ENCODE measurements at places on chromosomes 7 and 10.
A peak's percentile ranks its signal among the peaks of the same experiment; 100 is the strongest.

GRCh38 chr7:25360451-25360850 is 132.2 kb upstream of the NPVF start:
- no peak for DNase-seq

GRCh38 chr10:24544776-24545175 is 178.9 kb downstream of the ARHGAP21 start:
- no peak for DNase-seq

- DNase-seq = no peak
Measured at GRCh38 chr10:69866688-69867461, 65.2 kb downstream of the COL13A1 start.

DNA sequence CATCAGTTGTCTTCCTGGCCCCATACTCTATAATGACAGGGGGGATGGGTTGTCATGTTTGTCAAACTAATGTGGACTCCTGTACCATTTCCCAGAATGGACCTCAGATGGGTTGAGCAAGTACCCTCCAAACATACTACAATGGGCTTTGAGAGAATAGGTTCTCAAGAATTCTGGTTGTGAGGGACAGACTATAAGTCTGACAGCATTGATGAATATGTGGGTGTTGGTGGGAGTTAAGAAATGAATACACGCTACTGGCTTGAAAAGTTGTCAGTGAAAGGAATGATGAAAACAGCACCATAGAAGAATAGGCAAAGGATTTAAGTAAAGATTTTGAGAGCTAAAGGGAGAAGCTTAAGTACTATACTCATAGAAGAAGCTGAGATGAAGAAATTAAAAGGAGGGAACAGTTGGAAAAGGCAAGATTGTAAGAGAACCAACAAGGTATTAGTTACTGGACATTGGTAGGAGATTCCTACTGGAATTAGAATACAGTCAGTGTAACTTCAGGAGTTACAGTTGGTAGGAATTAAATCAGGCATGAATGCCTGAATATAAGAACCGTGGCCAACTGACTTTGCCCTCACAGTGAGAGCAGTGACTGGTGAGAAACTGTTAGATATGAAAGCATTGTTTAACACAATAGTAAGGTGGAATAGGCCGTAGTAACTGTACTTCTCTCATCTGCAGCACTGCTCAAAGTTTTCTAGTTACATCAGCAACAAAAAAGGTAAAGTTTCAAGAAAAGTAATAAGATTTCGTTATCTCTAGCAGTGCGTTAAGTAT is 86.3 kb downstream of the LCOR start:
- no peak for DNase-seq

GRCh38 chr10:79984851-79985250 is 35.9 kb upstream of the SFTPD start:
- no peak for DNase-seq

DNA sequence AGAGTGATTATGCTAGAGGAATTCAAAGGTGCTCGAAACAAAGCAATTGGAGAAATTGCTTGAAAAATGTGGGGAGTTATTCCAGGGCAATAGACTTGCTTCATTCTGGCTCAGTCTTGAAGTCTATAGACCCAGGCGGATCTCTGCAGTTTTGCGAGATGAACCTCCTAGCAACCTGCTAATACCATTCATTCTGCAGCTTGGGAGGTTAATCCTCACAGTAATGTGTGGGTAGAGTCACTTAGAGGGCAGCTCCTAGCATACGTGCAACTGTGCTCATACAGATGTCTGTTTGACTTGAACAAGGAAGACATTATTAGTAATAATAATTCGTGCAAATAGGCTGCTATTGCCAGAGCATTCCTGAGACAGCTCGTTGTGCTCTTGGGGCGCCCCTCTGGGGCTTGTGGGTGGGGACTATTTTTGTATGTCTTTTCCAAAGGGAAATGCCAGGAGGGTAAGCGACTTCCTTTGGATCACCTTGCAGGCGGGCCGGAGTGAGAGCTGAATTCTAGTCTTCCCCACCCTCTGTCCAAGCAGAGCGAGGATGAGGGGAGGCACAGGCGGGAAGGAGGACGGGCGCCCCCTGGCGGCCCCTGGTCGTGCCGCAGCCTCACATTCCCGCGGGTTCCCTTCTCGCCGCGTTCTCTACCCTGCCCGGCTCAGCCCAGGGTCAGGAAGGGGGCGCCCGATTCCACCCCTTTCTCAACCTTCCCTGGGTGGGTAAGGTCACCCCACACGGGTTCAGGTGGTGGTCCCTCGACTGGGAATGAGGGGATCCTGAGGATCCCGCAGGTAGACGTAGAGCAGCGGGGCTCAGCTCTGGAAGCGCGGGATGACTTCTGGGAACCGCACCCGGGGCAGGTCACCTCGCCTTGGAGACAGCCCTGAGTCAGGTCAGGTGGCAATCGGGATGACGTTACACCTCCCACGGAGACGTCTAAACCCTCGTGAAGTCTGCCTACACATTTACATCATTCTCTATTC is 241.5 kb downstream of the PHTF2 start:
- peak; percentile 44 for DNase-seq

GRCh38 chr7:31068006-31068675 is 16.0 kb downstream of the ADCYAP1R1 start:
- DNase-seq = no peak

- DNase-seq = no peak
Measured at GRCh38 chr7:28960071-28960840, 2.1 kb upstream of the TRIL start.
